Natural killer cell (primary cell): ENCODE measurements at places on chromosomes 16 and 17. TPM values are rescaled to one million over a fixed set of nuclear protein-coding genes. Genes with fewer than 3 reads are reported as not detected.

- H3K36me3 ChIP-seq: no peaks in the 10 kb centered on the region
- H3K4me1 ChIP-seq: no peaks in the 10 kb centered on the region
- DNase-seq: no peak
- no peak overlapping the region for H3K27ac ChIP-seq
- H3K4me3 ChIP-seq: no peak overlapping the region
Observed at GRCh38 chr16:5046914-5047313, 13.2 kb upstream of the NAGPA start.

Gene ARSG
- 34.8 TPM for total RNA-seq

- H3K27ac ChIP-seq: no peak overlapping the region
- DNase-seq: no peak
- H3K4me3 ChIP-seq: no peak overlapping the region
- peaks cover 2% of the 10 kb centered on the region for H3K27me3 ChIP-seq
- H3K4me1 ChIP-seq: no peaks in the 10 kb centered on the region
- H3K36me3 ChIP-seq: no peaks in the 10 kb centered on the region
Observed at GRCh38 chr16:83963277-83964119, 4.5 kb upstream of the NECAB2 start.

DNA sequence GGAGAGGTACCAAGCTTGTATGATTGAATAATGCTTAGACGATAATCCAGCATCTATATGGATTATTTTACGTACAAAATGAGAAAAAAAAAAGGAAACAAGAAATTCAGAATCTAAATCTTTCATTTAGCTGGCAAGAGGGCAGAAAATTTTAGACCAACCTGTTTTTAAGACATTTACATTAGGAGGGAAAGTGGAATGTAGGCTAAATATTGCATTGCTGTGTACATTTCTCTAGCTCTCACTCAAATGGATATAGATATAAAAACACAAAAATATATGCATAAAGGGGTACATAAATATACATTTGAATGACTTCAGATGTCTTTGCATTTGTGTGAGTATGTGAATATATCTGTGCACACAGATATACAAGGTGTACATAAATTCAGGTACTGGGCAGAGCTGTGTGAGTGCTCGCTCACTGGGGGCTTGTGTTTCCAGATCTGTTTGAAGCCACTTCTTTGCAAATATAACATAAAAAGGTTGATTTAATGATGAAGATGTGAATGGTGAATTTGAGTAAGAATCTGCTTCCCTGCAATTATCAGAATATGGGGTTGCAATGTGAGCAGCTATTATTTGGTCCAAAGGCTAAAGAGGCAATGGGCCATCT, 14.2 kb upstream of the ZFHX3 start:
- DNase-seq: no peak
- H3K27ac ChIP-seq: no peak overlapping the region
- H3K27me3 ChIP-seq: peaks cover 57% of the 10 kb centered on the region

Gene HBA1
- total RNA-seq: not detected

DNA sequence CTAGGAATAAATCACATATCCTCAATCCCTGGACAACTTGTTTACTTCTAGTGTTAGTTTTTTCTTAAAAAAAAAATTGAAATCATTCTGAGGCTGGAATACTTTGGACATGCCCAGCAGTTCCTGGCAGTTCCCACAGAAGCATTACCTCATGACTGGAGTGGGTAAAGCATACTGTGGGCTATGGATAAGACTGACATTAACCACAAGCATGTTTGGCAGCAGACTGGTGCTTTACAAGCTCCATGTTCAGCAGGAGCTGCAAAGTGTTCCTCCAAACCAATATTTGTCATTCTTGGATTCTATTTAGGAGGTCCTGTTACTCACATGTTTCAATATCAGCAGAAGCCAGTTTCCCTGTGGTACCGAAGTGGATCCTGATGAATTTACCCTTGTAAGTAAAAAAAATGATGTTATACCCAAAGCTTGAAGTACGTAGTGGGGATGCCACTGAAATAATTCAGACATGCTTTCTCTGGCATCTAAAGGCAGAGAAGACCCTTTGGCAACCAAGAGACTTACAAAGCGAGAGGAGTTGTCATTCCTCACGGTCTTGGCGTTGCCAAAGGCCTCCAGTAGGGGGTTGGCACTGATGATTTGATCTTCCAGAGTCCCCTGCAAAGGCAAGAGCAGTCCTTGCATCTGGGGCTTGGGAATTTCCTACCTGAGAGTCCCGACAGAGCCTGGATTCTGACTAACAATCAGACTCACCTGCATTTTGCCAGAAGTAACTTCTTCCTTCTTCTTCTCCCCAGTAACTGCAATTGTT, 4.9 kb downstream of the MYH1 start:
- no peaks in the 10 kb centered on the region for H3K4me1 ChIP-seq
- no peaks in the 10 kb centered on the region for H3K36me3 ChIP-seq
- H3K27ac ChIP-seq: no peak overlapping the region
- DNase-seq: no peak
- H3K4me3 ChIP-seq: no peak overlapping the region

GRCh38 chr16:17769065-17769464, 298.3 kb upstream of the XYLT1 start:
- no peak for DNase-seq
- H3K36me3 ChIP-seq: no peaks in the 10 kb centered on the region
- H3K27ac ChIP-seq: no peak overlapping the region
- no peaks in the 10 kb centered on the region for H3K4me1 ChIP-seq

- H3K27ac ChIP-seq: no peak overlapping the region
- no peaks in the 10 kb centered on the region for H3K4me1 ChIP-seq
- DNase-seq: no peak
- peaks cover 8% of the 10 kb centered on the region for H3K36me3 ChIP-seq
- no peak overlapping the region for H3K4me3 ChIP-seq
- no peaks in the 10 kb centered on the region for H3K27me3 ChIP-seq
Observed at GRCh38 chr17:63405741-63406261, 40.3 kb downstream of the CYB561 start.

- no peak overlapping the region for H3K4me3 ChIP-seq
- H3K36me3 ChIP-seq: no peaks in the 10 kb centered on the region
- no peak for DNase-seq
- no peak overlapping the region for H3K27ac ChIP-seq
- no peaks in the 10 kb centered on the region for H3K27me3 ChIP-seq
Observed at GRCh38 chr17:51813784-51814174, 344.7 kb downstream of the CA10 start.

Gene GRAPL
- 2.4 TPM for total RNA-seq

- no peak overlapping the region for H3K27ac ChIP-seq
- no peaks in the 10 kb centered on the region for H3K4me1 ChIP-seq
- no peak for DNase-seq
- no peaks in the 10 kb centered on the region for H3K36me3 ChIP-seq
Observed at GRCh38 chr16:53692146-53692545, 11.5 kb downstream of the RPGRIP1L start.

- H3K4me3 ChIP-seq: no peak overlapping the region
- H3K4me1 ChIP-seq: peaks cover 22% of the 10 kb centered on the region
- H3K27me3 ChIP-seq: no peaks in the 10 kb centered on the region
- H3K36me3 ChIP-seq: peaks cover 33% of the 10 kb centered on the region
- DNase-seq: no peak
Observed at GRCh38 chr16:67456391-67457081, 24.4 kb downstream of the ATP6V0D1 start.

GRCh38 chr17:9056566-9056965, 35.3 kb downstream of the NTN1 start:
- no peaks in the 10 kb centered on the region for H3K36me3 ChIP-seq
- no peak overlapping the region for H3K27ac ChIP-seq
- DNase-seq: no peak
- H3K27me3 ChIP-seq: no peaks in the 10 kb centered on the region
- H3K4me1 ChIP-seq: no peaks in the 10 kb centered on the region

Gene KRT9
- not detected for total RNA-seq

DNA sequence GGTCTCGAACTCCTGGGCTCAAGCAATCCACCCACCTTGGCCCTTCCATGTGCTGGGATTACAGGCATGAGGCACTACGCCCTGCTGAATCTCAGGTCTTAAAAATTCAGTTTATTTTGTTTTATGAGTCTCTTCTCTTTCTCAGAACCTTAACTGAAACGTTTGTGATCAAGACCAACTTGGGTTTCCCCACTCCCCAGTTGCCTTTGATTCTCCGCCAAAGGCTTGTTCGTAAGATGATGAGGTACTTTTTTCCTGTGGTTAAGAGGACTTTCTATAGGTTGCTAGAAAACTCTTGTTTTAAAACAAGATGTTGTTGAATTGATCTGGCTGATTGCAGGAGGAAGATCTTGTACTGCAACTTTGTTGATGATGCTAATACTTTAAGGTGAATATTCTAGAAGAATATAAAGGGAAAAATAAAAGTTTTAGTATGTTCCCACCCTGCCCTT, 11.7 kb downstream of the ABCC1 start:
- peak overlapping the region; percentile 11 for H3K4me3 ChIP-seq
- H3K36me3 ChIP-seq: no peaks in the 10 kb centered on the region
- H3K27ac ChIP-seq: peak overlapping the region; percentile 78
- no peaks in the 10 kb centered on the region for H3K27me3 ChIP-seq
- no peak for DNase-seq

- H3K4me3 ChIP-seq: no peak overlapping the region
- no peaks in the 10 kb centered on the region for H3K36me3 ChIP-seq
Observed at GRCh38 chr17:12851901-12852435, 62.7 kb downstream of the ARHGAP44 start.

DNA sequence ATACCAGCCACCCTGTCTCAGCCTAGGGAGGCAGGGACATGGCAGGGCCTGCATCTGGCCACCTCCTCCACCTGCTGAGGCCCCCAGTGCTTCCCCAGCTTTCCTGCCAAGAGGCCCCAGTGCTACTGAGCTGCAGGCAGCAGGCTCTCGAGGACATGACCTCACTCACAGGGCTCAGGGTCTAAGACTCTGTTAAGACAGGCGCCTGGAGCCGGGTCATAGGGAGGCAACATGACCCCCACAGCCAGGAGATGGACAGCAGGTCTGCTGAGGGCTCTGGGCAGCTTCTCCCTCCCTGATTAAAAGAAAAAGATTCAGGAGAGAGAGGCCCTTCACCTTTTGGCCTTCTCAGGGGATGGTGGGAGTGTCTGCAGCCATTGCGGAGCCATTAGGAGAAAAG, 23.2 kb upstream of the FASN start:
- H3K4me3 ChIP-seq: no peak overlapping the region
- no peak for DNase-seq
- H3K27ac ChIP-seq: no peak overlapping the region

DNA sequence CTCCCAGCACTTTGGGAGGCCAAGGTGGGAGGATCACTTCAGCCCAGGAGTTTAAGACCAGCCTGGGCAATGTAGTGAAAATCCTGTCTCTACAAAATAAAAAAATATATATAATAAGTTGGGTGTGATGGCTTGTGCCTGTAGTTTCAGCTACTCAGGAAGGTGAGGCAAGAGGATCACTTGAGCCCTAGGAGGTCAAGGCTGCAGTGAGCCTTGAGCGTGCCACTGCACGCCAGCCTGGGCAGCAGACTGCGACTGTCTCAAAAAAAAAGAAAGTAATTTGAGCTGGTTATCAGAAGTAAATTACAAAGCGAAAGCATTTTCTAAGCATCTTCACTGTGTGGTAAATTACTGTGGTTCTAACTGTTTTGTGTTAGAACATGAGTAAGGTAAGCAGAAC, 66.2 kb downstream of the NQO1 start:
- H3K36me3 ChIP-seq: peaks cover 32% of the 10 kb centered on the region
- H3K4me3 ChIP-seq: no peak overlapping the region
- H3K27ac ChIP-seq: no peak overlapping the region

Gene CDT1
- 3.8 TPM for total RNA-seq

DNA sequence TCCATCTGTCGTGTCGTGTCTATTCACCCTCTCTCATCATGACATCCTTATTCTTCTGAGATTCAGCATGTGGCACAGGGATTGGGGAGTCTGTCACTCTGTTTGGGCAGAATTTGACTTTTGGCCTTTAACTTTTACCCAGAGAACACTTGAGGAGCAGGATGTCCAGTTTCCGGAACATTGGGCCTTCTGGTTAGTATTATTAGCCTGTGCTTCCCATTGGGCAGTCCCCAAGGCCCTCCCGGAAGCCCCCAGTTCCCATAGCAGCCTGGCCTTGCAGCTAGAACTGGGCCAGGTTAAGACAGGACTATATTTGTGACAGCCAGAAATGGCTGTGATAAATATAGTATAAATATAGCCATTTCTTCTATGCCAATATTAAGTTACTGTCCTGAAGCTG, 9.6 kb downstream of the SCN4A start:
- no peak overlapping the region for H3K27ac ChIP-seq
- H3K36me3 ChIP-seq: no peaks in the 10 kb centered on the region
- no peaks in the 10 kb centered on the region for H3K27me3 ChIP-seq
- no peak for DNase-seq

GRCh38 chr16:1917665-1918350, 407 bp downstream of the HS3ST6 start:
- no peak overlapping the region for H3K27ac ChIP-seq
- no peak for DNase-seq
- H3K4me3 ChIP-seq: no peak overlapping the region
- no peaks in the 10 kb centered on the region for H3K36me3 ChIP-seq
- peaks cover 27% of the 10 kb centered on the region for H3K27me3 ChIP-seq

DNA sequence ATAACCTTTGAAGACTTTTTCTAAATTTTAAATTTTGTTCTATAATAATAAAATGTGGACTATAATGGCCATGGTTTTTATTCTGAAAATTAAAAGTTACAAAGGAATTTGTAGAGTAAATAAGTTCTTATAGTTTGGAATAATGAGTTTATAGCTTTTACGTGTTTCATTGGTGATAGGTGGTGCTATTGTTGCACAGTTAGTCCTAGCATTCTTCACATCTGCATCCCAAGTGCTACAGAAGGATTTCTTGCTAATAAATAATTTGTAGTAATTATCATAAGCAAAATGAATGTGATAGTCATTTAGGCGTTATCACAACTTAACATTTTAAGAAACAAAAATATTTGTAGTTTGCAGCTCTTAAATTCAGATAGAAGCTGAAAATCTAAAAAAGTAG, 67.9 kb downstream of the BCAS3 start:
- DNase-seq: no peak
- H3K4me3 ChIP-seq: no peak overlapping the region
- no peaks in the 10 kb centered on the region for H3K36me3 ChIP-seq
- no peaks in the 10 kb centered on the region for H3K27me3 ChIP-seq
- H3K4me1 ChIP-seq: no peaks in the 10 kb centered on the region
- H3K27ac ChIP-seq: no peak overlapping the region

DNA sequence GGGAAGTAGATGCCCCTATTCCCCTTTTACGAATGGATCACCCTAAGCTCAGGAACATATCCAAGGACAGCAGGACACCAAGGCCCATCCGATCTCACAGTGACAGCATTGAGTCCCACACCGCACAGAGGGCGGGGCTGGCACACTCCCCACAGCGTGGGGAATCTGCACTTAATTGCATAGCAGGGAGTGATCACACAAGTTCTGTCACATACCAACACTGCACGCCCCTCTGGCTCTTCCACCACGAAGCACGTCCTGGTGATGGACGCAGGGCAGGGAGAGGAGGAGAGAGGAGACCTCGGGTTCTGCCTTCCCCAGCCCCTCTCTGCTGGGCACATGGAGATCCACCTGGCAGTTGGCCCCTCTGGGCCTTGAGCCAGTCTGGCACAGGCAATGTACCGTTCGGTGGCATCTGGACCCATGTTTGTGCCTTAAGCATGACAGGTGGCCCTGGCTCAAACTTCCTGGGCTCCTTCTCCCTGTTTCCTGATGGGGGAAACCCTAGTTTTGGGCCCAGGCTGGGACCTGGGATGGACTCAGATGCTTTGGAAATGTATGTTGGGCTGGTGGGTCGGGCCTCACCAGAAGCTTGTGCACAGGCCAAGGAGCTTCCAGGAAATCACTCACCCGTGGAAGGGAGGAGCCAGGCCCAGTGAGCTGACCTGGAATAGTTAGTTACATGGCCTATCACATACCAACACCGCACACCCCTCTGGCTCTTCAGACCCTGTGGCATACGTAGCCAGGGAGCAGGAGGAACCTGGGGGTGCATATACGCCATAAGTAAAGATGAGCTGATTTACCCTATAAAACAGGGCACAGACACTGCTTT, 35.1 kb upstream of the CREBBP start:
- H3K36me3 ChIP-seq: no peaks in the 10 kb centered on the region
- no peak overlapping the region for H3K27ac ChIP-seq
- H3K4me3 ChIP-seq: no peak overlapping the region
- no peak for DNase-seq
- H3K4me1 ChIP-seq: no peaks in the 10 kb centered on the region
